ENCODE measurements at places on chromosomes 11 and 22.

- DNase-seq, result peak; percentile 69
These were observed 55.7 kb downstream of the CD82 start for GRCh38 chr11:44621140-44621681.

DNA sequence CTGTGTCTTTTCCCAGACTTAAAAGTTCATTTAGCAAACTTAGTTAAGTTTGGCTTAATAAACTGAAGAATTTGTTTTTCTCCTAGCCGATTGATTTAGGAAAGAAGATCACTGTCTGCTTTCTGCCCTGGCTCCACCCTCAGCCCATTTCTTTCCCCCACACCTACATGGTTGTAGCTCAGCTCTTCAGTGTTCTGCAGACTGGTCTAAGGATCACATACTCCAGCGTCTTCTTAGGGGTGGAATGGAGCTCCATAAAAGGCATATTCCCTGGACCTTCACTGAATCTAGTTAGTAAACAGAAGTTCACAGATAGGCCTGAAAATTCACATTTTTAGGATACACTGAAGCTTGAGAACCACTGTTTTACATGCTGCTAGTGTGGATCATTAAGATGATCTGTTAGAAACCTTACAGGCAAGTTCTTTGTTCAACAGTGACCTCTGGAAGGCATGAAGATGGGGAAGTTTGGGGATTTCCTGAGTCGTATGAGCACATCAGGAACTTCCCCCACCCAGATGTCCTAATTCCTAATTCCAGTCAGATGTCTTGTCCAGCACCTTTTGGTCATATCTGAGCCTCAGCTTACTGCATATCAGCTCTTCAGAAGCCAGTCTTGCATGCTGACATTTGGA, 16.8 kb downstream of the PIWIL4 start:
- no peak for DNase-seq

- no peak for DNase-seq
These were observed 120.5 kb downstream of the PGR start for GRCh38 chr11:101008961-101009689.

- no peak for DNase-seq
These were observed 893.9 kb downstream of the OPCML start for GRCh38 chr11:132638423-132638822.

DNA sequence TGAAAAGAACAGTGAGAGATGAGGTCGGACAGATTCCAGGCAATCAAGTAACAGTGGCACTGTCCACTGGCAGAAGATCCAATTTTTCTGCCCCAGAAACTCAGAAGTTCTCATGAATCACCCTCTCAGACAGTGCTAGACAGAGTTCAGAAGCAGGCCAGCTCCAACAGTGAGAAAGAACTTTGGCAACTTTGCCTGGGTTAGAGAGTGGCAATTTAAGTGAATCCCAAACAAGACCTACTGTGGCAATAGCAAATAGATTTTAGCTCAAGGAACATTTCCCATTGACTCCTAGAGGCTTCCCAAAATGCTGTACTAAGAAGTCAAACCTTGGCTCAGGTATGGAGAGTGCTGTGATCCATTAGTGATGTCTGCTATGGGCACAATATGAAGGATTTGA, 12.3 kb downstream of the CD44 start:
- DNase-seq, result no peak

DNA sequence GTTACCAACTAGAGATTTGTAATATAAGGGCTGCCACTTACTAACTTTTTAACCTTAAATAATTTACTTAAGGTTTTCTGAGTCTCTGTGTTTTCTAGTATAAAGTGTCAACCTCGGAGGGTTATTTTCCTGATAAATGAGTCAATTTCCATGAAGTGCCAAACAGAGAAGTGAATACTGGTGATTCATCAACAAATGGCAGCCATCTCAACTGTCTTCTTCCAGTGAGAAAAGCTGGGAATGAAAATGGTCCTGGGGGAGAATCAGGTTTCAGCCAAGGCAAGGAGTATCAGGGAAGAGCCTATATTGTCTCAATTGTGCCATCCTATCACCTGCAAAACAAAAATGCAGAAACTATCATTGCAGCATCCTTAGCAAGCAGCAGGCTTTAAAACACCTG, 129.1 kb downstream of the LUZP2 start:
- DNase-seq, result no peak

DNA sequence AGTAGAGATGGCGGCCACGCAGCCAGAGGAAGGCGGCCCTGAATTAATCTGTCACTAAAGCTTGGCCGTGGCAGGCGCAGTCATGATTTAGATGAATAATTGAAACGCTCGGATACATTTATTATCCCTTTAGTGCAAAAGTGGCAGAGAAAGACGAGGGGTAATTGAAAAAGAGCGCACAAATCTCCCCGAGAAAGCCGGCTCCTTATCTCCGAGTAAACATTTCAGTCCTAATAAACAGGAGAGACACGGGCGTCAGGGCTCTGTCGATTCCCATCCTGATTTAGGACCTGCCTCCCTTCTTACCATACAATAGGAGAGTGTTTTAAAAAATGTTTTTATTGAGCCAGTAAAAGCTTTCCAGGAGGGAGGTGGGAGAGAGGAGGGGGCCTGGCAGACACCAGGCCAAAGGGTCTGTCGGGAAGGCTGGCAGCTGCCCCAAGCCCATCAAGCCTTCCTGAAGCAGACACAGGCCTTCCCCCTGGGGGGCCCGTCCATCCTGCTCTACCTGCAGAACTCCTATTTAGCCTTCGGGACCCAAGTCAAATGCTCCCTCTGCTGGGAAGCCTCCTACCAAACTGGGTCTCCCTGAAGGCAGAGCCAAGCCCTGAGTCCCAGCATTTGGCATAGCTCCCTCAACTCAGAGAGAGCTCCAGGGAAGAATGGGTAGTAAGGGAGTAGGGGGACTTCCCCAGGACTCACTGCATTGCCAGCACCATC, 22.8 kb downstream of the OTUB1 start:
- DNase-seq, result no peak

- no peak for DNase-seq
These were observed 253.3 kb downstream of the BUD13 start for GRCh38 chr11:116519499-116519898.

DNA sequence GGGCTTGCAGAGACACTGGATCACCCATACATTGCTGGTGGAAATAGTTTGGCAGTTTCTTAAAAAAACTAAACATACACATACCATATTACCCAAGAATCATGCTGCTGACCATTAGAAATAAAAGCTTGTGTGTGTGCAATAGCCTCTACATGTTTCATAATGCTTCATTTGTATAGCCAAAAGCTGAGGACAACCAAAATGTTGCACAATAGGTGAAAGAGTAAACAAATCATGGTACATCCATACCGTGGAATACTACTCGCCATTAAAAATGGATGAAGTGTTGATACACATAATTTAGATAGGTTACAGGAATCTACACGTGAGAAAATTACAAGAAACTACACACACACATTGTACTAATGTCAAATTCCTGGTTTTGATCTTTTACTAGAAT, 6.5 kb downstream of the KBTBD3 start:
- no peak for DNase-seq

DNA sequence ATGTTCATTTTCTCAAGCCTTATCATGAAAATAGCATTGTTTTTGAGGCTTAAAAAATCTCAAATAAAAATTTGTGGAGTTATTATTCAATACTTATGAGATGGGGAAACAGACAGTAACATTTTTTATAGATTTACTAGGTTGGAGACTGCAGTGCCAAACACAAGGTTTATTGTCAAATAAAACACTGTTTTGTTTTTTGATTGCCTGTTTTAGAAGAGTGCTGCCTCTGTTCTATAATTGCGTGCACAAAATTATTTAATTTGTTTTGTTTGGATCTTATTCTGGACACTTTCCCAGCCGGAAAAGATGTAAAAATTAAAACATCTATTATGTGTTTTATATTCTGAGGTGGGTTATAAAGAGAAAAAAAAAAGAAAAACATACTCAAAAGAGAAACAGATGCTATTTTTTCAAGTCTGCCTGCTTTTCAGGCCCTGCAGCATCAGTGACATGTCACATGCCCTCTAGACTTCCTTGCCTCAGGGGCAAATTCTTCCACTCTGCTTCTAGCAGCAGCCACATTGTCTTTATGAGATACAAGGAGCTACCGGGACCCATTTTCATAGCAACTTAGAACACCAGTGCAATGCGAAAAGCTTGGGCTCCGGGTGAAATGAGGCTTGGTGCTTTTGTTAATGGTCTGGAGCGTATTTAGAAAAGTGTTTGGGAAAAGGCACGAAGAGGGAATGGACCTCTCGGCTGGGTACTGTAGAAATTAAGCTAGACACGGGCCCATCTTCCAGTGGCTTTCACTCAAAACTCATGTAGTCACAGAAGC, 77.5 kb downstream of the EFCAB6 start:
- DNase-seq, result no peak

GRCh38 chr11:44778195-44779100, 51.7 kb downstream of the TSPAN18 start:
- no peak for DNase-seq

GRCh38 chr22:44365191-44365590, 52.4 kb upstream of the SHISAL1 start:
- DNase-seq, result no peak

DNA sequence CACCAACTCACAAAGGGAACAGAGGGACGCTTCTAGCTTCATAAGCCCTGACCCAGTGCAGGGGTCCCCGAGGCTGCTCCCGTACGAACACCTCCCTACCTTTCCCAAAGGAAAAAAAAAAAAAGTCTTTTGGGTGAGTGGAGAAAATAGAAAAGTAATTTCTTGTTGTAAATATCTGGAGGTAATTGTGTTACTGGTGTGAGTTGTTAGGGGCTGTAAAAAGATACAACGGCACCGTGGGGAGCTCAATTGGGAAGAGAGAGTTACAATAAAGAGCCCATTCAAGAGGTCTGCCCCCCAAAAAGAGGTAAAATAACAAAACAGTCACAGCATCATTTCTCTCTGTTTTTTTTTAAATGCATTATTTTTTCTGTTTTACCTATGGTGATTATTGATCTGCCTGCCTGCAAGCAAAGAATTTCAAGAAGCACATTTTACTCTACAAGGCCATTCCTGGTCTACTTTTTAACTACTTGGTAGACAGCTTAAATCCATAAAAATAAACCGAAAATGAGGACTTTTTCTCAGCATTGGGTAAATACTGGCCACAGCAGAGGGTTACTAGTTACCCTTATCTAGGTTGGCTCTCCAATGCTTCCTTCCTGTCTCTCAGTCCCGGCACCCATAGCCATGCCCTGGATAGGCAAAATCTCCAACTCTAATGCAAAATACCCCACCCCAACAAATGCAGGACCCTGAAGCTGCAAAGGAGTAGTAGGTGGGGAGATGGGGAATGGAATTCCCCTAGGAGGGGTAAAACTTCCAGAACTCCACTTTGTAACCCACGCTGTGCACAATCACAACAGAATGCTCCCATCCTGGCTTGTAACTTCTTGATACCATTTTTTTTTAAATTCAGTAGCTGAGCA, 3.1 kb downstream of the PAX6 start:
- no peak for DNase-seq

DNA sequence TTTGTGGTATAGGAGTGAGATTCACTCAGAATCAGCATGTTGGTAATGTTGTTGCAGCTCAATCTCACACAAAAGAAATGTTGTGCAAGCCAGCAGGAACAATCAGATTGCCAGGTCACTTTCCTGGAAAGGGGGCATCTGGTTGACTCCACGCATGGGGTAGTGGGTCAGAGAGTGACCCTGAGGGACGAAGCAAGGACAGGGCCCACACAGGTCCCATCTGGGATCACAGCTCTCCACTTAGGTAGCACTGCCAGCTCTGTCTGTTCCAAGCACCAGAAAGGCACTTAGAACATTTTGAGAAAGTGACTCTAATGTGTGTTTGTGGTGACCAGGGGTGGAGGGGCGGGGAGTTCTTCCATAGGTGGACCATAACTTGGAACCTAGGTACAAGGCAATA, 109.5 kb downstream of the RASSF10 start:
- DNase-seq, result no peak

- peak; percentile 65 for DNase-seq
These were observed 29.7 kb downstream of the FAM83F start for GRCh38 chr22:40024201-40025061.

DNA sequence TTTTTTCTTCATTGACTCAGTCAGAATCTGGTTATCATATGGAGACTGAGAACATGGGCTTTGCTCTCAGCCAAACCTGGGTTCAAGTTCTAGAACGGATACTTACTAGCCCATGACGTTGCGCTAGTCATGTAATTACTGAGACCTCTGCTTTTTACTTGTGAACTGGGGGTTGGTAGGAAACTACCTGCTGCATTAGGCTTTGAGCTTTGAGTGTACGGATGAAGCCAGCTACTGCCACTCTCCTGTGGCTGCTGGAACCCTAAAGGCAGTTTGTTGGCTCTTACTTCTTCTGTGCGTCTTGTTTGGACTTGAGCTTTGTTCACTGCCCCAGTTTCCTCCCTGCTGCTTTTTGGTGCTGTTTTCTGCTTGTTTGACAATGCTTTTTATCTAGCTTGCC, 18.1 kb downstream of the PPP6R2 start:
- DNase-seq, result no peak

- no peak for DNase-seq
These were observed 102.4 kb upstream of the THY1 start for GRCh38 chr11:119525180-119525866.

DNA sequence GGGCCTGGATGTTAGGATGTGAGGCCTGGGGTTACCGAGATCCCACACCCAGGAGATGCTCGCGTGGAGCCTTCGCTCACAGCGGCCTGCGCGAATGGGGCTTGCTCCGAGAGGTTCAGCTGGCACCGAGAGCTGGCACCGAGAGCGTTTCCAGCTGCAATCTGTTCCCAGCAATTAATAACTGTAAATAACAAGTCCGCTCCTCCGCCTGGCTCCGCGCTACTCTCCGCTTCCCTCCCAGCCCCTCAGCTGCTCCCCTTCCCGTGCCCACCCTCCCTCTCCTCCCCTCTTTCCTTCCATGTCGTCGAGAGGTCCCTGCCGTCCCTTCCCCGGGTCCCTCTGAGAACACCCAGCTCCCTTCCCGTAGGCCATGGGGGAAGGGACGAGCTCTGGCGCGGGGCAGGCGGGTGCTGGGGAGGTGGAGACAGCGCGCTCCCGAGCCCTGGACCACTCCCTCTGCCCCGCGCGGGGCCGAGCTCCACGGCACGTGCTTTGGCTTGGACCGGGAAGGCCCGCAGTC, 110.8 kb downstream of the WNT7B start:
- no peak for DNase-seq

- DNase-seq, result no peak
These were observed 620 bp downstream of the SMPD1 start for GRCh38 chr11:6390718-6391469.

GRCh38 chr11:73466643-73467042, 90.4 kb downstream of the RELT start:
- no peak for DNase-seq

DNA sequence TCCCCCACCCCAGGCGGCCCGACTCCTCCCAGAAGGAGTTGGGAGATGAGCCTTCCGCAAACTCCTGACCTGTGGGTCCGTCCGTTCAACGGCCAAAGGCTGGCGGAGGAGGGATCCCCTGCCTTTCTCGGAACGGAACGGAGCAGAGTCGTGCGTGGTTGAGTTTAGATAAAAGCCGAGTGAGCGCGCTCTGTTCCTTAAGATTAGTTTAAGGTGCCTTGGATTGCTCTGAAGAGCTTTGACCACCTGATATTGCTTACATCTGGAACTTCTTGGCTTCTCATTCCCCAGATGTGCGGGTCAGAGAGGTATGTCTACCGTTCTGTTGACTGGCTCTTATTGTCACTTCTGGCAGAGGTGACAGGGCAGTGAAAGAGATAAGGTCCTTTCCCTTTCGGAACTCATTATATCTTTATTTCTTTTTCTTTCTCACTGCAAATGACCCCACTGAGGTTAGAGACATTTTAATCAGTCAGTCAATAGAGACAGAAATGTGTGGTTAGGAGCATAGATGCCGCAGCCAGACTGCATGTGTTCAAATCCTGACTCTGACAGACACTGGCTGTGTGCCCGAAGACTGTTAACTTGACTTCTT, at the start of gene TRIM6:
Gene TRIM6 (plus strand): TSS at position 31 of the 595 bp plus-strand sequence. CDS start 261 bp downstream, at position 292.
- DNase-seq, result no peak
